ENCODE measurements at places on chromosomes 4 and X.

- no peak for DNase-seq
Measured at GRCh38 chrX:21996872-21997455, 35.2 kb upstream of the PHEX start.

GRCh38 chr4:69057620-69058409, 38.5 kb upstream of the UGT2B7 start:
- DNase-seq: no peak

DNA sequence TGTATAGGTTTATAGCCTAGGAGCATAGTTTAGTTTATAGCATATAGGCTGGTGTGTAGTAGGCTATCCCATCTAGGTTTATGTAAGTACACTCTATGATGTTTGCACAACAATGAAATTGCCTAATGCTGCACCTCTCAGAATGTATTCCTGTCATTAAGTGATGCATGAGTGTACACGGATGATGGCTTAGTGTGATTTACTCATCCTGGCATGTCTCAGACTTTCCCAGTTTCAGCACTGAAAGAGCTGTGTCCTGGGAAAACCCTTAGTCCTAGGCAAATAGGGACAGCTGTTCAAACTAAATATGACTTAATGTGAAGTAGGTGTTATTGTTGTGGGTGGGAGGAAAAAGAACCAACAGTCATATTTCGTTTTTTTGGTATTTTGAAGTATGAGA, 264.9 kb upstream of the MAGEB18 start:
- no peak for DNase-seq

DNA sequence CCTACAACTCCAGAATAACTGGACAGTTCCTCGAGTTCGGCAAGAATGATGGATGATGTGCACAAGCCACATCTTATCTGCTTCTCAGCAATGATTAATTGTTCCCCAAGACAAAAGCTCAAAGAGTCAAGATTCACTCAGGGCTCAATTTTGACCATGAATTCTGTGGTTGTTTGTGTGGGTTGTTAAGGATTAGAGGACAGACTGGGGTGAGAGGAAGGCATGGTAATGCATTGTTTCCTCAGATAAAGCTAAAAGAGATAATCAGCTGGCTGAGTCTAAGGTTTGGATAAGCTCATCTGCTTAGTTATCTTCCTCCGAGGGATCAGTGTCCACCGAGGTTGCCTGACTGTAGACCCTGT, 161.0 kb downstream of the CPEB2 start:
- no peak for DNase-seq

GRCh38 chr4:150821641-150822040, 193.4 kb downstream of the LRBA start:
- DNase-seq: no peak

DNA sequence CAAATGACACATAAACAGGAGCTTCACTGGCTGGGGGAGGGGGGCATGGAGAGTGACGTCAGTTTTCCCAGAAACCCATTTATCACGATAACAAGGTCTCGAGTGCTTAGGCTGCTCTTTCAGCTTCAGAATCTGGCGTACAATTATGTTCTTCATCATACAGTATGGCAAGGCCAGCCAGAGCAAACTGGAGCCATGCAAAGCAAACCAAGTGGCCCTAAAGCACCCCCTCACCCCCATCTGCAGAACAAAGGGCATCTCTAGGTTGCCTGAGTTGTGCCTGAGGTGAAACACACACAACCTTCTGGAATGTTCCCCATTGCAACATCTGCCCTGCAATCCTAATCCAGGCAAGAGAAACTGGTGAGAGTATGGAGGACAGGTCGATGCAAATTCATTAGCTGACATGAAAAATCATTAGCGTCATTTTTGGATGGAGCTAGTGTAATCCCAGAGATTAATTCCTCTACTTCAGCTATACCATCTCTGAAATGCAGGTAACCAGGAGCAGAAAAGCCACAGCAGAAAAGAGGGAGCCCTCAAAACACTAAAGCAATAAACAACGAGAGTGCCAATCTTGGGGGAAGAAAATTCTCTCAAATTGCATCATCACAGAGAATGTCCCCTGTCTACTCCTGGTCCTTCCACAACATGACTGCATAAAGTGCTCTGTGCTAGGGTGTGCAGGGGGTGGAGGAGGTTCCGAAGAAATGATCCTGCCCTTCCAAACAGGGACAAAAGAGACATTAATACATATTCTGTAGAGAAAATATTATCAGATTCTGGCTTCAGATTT, 1.8 kb downstream of the SEPTIN6 start:
- peak; percentile 51 for DNase-seq

Measured in stimulated activated CD8-positive, alpha-beta memory T cell treated with anti-CD3 and anti-CD28 coated beads, Interleukin-7, amount 100 ng/mL, for 48 hours (primary cell).